ENCODE measurements at places on chromosomes 5 and 9. TPM values are rescaled to one million over a fixed set of nuclear protein-coding genes. Genes with fewer than 3 reads are reported as not detected.

DNA sequence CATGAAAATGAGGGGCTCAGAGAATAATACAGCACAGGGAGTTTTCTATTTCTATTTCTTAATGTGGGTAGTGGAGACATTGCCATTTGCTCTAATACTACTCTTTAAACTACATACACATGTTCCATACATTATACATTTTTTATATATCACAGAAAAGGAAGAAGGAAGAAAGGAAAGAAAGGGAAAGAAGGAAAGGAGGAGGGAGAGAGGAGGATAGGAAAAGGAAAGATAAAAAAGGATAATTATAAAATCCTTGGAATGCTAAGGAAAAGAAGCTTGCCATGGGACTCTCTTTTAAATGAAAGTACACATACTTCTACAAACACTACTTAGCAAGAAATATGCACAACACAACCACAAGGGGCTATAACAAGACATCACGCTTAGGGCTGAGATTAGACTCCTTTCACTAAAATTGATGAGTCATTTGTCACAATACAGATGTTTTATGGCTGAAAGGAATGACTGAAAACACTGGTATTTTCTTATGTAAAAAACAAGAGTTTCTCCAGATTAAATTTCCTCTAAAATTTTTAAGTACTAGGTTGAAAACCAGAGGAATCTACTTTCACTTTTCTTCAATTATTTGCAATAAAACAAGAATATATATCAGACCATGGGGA, 219.8 kb downstream of the ARL15 start:
- no peak for DNase-seq

DNA sequence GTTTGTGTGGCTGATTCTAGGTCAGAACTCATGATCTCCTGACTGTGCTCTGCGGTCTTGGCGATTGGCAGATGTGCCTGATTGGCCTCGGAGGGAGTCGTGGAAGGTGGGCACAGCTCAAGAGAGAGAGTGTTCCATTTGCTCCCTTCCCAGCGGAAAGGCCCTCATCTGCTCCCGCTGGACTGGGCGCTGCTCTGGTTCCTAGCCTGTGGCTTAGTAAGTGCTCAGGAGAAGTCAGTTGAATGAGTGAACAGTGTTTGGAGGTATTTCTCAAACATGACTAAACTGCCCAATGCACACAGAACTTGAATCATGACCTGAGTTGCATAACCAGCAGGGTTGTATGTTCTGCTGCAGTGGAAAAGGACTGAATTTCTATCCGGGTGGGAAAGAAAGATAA, 120.2 kb upstream of the PITX1 start:
- DNase-seq: no peak

- DNase-seq: no peak
Measured at GRCh38 chr5:131226899-131227298, 37.0 kb upstream of the CDC42SE2 start.

DNA sequence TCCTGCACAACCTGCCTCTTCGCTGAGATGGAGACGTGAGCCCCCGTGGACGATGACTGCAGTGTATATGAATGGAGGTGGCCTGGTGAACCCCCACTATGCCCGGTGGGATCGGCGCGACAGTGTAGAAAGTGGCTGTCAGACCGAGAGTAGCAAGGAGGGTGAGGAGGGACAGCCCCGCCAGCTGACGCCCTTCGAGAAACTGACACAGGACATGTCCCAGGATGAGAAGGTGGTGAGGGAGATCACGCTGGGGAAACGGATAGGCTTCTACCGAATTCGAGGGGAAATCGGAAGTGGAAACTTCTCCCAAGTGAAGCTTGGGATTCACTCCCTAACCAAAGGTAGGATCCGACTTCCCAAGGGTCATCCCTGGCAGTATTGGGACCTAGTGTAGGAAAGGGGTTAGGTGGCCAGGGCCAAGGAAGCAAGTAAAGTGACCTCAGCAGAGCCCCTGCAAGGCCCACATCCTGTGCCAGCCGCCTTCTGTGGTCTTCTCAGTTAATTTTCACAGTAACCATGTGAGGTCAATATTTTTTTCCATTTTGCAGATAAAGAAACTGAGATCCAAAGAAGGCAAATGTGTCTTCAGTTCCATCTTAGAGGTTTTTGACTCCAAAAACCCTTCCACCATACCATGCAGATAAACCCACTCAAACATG, 53.8 kb downstream of the NIM1K start:
- no peak for DNase-seq

- no peak for DNase-seq
Measured at GRCh38 chr5:172933238-172933637, 26.0 kb upstream of the RPL26L1 start.

GRCh38 chr5:137453483-137454080, 45.5 kb downstream of the SPOCK1 start:
- DNase-seq: no peak

CD72 gene
- 6.2 TPM for total RNA-seq

GRCh38 chr9:78443946-78444345, 147.0 kb downstream of the PSAT1 start:
- DNase-seq: no peak

GRCh38 chr5:103866169-103866568, 303.6 kb upstream of the NUDT12 start:
- DNase-seq: no peak

DNA sequence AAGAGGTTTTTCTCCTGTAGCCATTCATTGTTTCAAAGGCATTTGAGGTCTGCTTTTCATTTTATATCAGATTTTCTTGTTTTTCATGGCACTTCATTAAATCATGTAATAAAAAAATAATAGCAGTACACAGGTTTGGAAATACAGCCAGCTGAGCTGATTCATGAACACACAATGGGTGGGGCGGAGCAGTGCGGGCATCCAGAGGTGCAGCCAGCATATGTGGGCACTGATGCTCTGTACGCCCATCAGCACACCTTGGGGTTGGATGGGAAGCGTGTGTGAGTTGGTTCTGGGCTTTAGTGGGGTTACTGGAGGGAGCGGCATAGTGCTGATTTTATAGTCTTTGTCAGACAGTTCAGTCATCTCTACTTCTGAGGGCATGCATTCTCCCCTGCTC, 54.2 kb upstream of the IRX4 start:
- DNase-seq: no peak

DNA sequence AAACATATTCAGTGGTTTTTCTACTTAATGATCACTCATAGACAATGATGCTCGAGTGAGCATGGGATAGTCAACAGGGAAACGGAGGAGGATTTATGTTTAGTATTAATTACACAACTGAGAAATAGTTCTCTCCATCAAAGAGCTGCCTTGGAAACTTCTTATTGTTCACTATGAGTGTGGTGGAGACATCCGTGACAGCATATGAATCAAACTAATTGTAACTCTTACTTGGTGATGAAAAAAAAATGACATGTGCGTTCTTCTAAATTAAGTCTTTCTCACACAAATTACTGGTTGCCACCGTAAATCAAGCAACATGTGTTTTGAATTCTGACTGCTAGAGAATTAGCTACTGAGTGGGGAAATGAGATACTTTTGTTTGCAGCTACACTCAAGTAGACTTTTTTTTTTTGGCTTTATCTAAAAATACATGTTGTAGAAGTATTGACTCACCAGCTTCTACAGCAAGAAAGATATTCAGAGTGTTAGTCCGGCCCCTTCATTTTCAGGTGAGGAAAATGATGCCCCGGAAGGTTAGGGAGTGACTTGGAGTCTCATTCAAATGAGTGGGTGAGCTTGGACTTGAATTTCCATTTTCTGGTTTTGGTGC, 179.4 kb downstream of the CFAP90 start:
- no peak for DNase-seq

GRCh38 chr9:105967797-105968196, 273.5 kb downstream of the TMEM38B start:
- no peak for DNase-seq

- no peak for DNase-seq
Measured at GRCh38 chr5:180498378-180498777, 4.2 kb downstream of the CNOT6 start.

DNA sequence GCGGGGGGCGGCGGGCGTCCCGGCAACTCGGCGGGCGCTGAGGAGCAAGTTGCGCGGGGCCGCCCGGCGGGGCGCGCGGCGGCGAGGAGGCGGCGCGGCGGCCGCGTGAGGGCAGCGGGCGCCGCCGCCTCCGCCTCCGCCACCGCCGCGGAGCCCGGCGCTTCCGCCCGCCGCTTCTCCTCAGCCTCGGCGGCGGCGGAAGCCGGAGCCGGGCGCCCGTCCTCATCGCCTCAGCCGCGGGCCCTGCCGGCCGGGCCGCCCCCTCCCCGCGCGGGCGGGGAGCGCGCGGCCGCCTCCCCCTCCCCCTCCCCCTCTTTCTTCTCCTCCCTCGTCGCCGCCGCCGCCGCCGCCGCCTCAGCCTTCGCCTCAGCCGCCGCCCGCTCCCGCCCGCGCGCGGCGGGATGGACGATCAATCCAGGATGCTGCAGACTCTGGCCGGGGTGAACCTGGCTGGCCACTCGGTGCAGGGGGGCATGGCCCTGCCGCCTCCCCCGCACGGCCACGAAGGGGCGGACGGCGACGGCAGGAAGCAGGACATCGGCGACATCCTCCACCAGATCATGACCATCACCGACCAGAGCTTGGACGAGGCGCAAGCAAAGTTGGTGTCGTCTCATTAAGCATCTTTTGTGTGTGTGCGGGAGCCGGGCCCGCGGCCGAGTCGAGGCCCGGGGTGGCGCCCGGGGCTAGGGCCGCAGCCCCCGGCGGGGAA, at the start of gene PBX3:
PBX3 (plus strand) TSS at position 321 of the 712 bp plus-strand sequence.
- peak; percentile 74 for DNase-seq

GRCh38 chr5:17748201-17748600, 113.9 kb downstream of the TAF11L14 start:
- no peak for DNase-seq

DNA sequence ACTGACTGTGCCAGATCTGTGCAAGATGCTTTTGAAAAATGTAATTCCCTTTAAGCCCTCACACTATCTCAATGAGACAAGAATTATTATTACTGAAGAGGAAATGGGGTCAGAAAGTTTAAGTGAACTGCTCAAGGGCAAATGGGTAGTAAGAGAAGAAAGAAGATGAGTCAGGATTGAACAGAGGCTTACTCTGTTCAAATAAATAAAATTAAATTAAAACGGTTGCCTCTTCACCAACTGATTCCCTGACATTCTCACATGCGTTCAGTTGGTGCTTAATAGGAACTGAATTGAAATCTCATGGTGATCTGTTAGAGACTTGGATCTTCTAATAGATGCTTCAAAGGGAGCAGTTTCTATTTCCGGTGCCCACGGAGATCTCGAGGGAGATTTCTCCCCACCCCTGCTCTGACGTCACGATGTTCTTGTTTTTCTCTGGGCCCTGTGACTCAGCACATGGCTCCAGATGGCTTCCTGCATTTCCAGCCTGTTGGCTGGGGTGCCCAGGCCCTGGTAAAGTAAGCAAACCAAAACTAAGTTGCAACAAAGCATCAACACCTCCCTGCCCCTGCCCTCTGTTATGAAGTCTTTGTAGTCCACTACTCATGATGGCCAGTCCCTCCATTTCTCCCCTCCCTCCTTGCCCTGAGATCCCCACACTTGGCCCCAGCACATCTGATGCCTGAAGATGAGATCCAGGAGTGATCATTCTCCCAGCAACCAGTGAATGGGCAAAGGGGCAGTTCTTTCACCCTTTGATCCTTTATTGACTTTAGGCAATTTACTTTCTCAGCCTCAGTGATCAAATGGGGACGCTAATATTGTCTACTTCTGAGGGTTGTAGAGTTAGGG, 106.1 kb upstream of the CPEB4 start:
- DNase-seq: peak; percentile 84

DNA sequence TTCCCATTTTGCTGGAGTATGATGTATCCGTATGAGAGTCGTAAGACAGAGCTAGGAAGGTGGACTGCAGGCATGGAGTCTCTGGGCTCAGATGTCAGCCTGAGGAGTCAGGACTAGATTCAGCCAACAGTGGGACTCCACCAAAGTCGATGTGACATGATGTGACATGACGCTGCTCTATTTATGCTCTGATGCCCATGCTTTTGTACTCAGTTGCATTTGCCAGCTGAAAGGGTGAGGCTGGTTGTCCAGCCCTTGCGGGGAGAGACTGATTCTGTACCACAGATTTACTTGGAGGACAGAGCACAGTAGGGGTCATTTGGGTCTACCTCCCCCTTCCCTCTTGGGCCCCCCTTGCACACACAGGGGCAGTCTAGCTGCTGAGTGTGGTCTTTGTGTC, 88.5 kb upstream of the ATG10 start:
- no peak for DNase-seq

GRCh38 chr5:73273379-73274050, 100.5 kb downstream of the TMEM174 start:
- DNase-seq: no peak
